ENCODE measurements at places on chromosomes 12 and 14.

- no peak for DNase-seq
Measured at GRCh38 chr12:66603461-66603860, 75.4 kb downstream of the GRIP1 start.

DNA sequence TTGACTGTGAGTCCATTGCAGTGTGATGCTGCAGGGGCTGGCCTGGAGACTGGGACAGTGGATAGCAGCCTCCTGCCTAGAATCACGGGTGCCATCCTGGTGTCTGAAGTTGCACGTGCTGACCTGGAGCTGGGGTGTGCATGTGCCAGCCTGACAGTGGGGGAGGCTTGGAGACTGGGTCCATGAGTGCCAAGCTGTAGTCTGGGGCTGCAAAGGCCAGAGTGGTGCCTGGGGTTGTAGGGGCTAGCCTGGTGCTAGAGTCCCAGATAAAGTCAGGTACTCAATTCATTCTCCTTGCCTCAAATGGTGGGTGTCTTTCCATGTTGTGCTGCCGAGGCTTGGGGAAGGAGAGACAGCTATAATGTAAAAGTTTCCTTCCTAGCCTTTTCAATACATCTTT is 181.9 kb upstream of the NPAS3 start:
- DNase-seq, result no peak

DNA sequence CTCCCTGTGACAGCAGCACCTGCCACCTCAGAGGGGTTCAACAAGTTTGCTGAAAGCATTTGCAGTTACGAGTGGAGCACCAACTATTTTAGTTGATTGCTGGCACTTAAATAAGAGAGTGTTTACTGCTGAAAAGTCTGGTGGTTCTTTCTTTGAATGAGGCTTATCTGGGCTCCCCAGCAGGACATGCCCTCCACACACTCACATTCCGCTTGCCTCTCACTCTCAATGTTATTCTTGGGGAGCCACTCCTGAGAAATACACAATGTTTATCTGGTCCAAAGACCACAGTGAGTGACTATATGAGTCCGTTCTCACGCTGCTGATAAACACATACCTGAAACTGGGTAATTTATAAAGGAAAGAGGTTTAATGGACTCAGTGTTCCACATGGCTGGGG is 31.9 kb downstream of the NT5DC3 start:
- DNase-seq, result no peak

- DNase-seq, result no peak
Measured at GRCh38 chr12:13275241-13276085, 78.9 kb downstream of the EMP1 start.
